ENCODE measurements at places on chromosomes 3 and 15. TPM values are rescaled to one million over a fixed set of nuclear protein-coding genes. Genes with fewer than 3 reads are reported as not detected.

MEX3B gene
- 0.58 TPM for polyA plus RNA-seq

FGF7 gene
- polyA plus RNA-seq: 82.1 TPM

SAMMSON gene
- not detected for polyA plus RNA-seq

TLR9 gene
- 0.08 TPM for polyA plus RNA-seq

GPR27 gene
- 0.95 TPM for polyA plus RNA-seq

Data from adipose tissue (tissue), 3 donors.